ENCODE measurements at places on chromosomes 11 and 22. TPM values are rescaled to one million over a fixed set of nuclear protein-coding genes. Genes with fewer than 3 reads are reported as not detected.
A peak's percentile ranks its signal among the peaks of the same experiment; 100 is the strongest.

DNA sequence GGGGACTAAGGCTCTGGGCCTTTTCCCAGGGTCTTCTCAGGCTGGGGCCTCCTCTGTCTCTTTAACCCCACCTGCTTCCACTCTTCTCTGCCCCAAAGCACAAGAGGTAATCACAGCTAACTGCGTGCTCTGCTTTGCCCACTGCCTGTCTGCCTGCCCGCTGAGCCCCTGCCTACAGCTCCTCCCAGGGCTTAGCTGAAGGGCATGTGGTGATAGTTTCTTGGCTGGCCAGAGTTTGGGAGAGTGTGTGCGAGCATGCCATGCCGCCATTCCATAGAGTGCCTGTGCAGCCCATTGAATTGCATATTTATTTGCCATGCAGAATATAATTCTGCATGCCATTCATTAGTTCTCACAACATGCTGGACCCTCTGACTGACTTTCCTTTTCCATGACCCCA is 32.5 kb downstream of the PHLDB1 start:
- H3K36me3 ChIP-seq, result peaks cover 5% of the 10 kb centered on the region
- peaks cover 40% of the 10 kb centered on the region for H3K4me1 ChIP-seq
- peak overlapping the region; percentile 2 for H3K27ac ChIP-seq

TP53I11 gene
- 15.3 TPM for total RNA-seq

GRCh38 chr22:21926728-21927127 is 25.9 kb downstream of the PPM1F start:
- H3K4me3 ChIP-seq, result no peak overlapping the region
- peaks cover 35% of the 10 kb centered on the region for H3K36me3 ChIP-seq
- no peak for DNase-seq
- no peaks in the 10 kb centered on the region for H3K27me3 ChIP-seq
- no peaks in the 10 kb centered on the region for H3K4me1 ChIP-seq

DNA sequence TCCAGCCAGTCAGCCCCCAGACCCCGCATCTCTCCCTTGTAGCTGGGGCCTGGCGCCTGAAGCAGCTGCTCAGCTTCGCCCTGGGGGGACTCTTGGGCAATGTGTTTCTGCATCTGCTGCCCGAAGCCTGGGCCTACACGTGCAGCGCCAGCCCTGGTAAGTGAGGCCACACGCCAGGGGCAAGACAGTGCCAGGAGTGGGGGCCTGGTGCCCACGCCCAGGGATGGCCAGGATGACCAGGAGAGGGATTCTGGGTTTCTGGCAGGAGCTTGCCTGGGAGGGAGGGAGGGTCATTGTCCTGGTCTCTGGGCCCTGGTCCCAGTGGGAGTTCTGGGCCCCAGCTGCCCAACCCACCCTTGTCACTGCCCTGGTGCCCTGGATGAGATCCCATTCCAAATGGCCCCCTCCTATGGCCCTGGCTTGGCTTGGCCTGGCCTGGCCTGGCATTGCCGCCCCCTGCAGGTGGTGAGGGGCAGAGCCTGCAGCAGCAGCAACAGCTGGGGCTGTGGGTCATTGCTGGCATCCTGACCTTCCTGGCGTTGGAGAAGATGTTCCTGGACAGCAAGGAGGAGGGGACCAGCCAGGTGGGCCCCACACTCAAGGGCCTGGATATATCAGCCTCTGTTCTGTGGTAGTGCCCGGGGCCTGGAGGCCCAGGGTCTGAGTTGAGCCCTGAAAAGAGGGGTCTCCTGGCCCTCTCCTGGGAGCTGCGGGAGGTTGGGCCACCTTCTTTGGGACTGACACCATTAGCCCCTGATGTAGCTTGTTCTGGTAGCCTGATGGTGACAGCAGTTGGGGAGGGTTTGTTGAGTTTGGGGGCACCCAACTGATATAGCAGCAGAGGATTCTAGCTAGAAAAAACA is 3.7 kb downstream of the SLC39A13 start:
- no peak overlapping the region for H3K27ac ChIP-seq
- DNase-seq, result no peak

DNA sequence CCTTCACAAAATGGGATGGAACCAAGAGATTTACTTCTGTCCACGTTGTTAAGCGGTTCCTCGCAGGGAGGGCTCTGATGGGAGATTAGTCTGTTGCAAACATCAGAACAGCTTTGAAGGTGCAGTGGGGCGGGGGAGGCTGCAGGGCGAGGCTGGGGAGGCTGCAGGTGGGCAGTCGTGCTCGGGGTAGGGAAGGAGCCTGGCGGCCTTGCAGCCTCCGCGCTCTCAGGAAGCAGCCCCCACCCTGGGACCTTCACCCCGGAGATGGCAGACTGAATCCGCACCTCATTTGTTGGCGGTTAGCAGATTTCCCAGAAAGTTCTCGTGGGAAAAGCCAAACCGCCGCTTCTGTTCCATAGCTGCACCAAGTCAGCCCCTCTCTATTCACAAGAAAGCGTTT is 237.3 kb downstream of the BRD1 start:
- DNase-seq, result no peak
- no peaks in the 10 kb centered on the region for H3K27me3 ChIP-seq
- no peak overlapping the region for H3K27ac ChIP-seq
- H3K4me1 ChIP-seq, result no peaks in the 10 kb centered on the region
- no peaks in the 10 kb centered on the region for H3K36me3 ChIP-seq

DNA sequence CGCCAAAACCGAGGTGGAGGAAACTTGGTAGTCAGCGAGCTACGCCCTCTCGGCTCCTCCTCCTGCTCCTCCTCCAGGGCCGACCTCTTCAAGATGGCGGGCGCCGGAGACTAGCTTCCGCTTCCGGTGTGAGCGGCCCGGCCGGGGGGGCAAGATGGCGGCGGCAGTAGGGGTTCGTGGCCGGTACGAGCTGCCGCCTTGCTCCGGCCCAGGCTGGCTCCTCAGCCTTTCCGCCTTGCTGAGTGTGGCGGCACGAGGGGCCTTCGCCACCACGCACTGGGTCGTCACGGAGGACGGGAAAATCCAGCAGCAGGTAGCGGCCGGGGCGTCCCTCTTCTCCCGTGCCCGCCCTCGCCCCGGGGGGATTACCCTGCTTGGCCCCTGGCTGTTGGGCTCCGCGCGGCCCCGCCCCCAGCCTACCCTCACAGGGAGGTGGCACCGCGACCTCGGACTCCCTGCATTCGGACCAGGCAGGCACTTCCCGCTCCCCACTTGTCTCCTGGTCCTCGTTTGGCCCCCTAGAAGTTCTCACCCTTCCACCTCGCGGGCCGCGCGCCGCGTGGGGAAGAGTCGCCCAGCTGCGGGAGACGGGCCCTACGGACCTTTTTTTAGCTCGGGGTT is at the start of gene TTC17:
Gene TTC17, plus strand, starts transcription at position 120 of the 621 bp plus-strand sequence. Its CDS starts 35 bp downstream, at position 155.
- peak within 1 kb of the TSS; percentile 98 for H3K4me3 ChIP-seq
- DNase-seq, result peak; percentile 91
- H3K36me3 ChIP-seq, result no peaks in the 10 kb centered on the region
- peaks cover 19% of the 10 kb centered on the region for H3K4me1 ChIP-seq

DNA sequence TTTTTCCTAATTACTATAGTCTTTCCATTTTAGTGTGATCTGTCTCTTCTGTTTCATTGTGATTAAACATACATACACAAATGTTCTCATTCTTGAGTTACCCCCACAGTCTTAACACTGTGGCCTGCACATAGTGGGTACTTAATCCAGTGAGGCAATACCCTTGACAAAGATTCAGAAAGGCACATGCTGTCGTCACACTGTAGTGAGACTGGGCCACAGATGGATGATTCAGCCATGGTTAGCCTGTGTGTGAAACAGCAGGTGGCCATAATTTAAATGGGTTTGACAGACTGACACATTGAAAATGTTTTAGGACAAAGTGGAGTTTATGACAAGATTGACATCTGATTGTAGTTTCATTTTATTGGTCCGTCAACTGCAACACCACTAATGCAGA is 313.1 kb downstream of the C11orf87 start:
- no peaks in the 10 kb centered on the region for H3K27me3 ChIP-seq
- H3K27ac ChIP-seq, result no peak overlapping the region

DNA sequence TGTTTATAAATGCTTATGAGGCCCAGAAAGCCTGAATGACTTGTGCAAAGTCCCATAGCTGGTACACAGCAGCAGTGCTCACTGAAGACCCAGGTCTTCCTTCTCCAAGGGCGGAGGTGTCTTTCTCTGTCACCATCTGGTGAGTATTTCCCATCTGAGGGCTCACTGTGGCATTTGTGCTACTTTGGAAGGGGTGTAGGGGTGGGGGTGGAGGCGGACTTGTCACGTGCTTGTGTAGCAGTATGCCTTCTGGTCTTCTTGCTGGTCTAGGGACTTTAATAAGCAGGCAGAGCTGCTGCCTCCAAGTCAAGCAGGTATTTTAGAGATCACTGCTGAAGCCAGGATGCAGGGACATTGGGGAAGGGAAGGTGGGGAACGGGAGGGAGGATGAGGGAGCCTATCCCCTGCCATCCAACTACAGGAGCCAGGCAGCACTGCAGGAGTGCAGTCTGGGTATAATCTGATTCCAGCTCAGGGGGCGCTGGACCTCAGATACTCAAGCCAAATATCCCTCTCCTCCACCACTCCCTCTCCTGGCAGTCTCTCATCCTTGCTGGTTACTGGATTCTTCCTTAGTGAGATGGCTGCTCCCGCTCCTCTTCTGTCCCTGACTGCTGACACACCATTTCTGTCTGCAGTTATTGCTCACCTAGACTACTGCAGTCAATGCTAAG is 3.4 kb downstream of the ABCC8 start:
- no peaks in the 10 kb centered on the region for H3K4me1 ChIP-seq
- DNase-seq, result no peak
- H3K27ac ChIP-seq, result no peak overlapping the region
- no peaks in the 10 kb centered on the region for H3K27me3 ChIP-seq
- H3K4me3 ChIP-seq, result no peak overlapping the region

PLA2G6 gene
- total RNA-seq, result 9.1 TPM

DNA sequence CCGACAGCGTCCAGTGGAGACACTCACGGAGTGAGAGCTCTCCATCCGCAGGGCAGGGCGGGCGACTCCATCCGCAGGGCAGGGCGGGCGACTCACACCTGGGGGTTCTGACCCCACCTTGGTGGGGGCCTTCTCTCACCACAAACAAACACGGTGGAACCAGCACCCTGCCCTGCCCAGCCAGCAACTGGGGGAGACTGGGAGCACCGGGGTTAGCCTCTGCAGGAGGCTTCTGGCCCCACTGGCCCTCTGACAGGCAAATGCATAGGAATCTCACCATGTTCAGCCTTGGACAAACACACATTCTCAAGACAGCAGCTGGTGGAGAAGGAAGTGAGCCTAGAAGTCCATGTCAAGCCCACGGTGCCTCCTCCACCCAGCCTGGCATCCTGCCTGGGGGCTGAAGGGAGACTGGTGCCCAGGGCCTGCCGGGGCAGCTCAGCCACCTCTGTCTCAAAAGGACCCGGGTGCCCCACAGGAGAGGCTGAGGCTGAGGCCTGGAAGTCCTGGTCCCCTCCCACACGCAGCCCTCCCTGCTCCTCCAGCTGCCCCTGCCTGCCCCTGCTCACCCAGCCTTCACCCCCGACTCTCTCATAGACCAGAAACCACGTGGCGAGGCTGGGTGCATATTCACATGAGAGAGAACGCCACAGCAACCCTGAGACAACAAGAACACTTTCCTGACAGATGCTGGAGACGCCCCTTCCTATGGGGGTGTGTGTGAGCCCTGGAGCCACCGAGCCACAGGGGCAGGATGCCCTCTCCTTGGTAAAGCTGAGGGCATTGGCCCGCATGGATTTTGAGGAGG is 98.4 kb upstream of the B3GAT1 start:
- DNase-seq, result no peak
- no peaks in the 10 kb centered on the region for H3K36me3 ChIP-seq
- no peak overlapping the region for H3K4me3 ChIP-seq
- no peaks in the 10 kb centered on the region for H3K4me1 ChIP-seq
- no peak overlapping the region for H3K27ac ChIP-seq

- no peak overlapping the region for H3K27ac ChIP-seq
- H3K36me3 ChIP-seq, result peaks cover 38% of the 10 kb centered on the region
- no peak for DNase-seq
Observed at GRCh38 chr11:66259225-66259624, 9.2 kb upstream of the RAB1B start.

DNA sequence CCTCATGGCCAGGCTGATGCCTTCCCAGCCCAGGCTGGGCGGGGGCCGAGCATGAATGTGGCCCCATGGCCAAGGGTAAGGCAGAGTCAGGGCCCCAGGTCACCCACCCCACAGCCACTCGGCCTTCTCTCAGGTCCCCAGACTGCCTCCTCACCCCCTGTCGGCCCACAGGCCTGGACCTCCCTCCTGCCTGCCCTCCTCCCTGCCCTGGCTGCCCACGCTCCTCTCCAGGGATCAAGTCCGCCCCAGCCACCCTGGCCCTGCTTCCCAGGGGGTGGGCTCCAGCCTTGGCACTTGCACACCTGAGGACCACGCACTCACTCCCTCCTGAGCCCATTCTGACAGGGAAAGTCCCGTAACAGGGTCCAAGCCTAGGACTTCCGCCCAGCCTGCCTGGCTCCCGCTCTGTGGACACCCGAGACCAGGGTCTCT is 37.8 kb upstream of the TH start:
- peaks cover 3% of the 10 kb centered on the region for H3K27me3 ChIP-seq
- no peaks in the 10 kb centered on the region for H3K36me3 ChIP-seq
- no peaks in the 10 kb centered on the region for H3K4me1 ChIP-seq
- no peak overlapping the region for H3K27ac ChIP-seq
- no peak overlapping the region for H3K4me3 ChIP-seq

GRCh38 chr11:123231256-123231655 is 36.2 kb upstream of the CLMP start:
- DNase-seq, result no peak
- H3K36me3 ChIP-seq, result no peaks in the 10 kb centered on the region
- no peak overlapping the region for H3K27ac ChIP-seq

DNA sequence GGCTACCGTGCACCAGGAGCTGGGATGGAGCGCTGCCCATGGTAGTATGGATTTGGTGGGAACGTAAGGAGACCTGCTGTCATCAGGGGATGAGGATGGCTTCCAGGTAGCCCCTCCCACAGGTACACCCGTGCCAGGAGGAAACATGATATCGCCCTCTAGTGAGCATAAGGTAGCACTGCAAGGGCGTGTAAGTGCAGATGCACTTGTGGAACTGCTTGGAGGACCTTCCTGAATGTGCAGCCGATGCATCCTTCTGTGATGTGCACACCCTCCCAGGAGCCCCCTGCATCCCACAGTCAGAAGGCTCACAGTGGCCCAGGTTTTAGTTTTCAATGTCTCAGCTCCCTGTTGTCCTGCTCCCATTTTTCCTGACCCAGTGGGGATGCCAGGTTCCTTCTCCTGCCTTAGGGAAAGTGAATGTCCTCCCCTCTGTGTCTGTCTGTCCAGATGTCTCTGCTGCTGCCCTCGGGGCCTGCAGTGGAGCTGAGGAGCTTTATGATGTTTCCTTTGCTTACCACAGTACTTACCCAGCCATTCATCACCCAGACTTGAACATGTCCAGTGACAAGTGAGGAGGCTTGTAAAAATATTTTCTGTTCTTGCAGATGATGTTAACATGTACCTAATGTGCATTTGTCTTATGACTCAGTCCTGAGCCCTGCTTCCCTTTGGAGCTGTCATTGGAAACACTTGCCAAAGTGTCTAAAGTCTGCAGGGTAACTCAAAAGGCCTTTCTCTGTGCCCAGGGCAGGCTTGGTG is 49.2 kb downstream of the DBX1 start:
- H3K27ac ChIP-seq, result no peak overlapping the region
- no peaks in the 10 kb centered on the region for H3K27me3 ChIP-seq
- H3K4me3 ChIP-seq, result no peak overlapping the region
- peaks cover 8% of the 10 kb centered on the region for H3K36me3 ChIP-seq
- H3K4me1 ChIP-seq, result peaks cover 8% of the 10 kb centered on the region

GRCh38 chr11:70586261-70587074 is 188.1 kb downstream of the CTTN start:
- H3K27me3 ChIP-seq, result no peaks in the 10 kb centered on the region
- no peaks in the 10 kb centered on the region for H3K36me3 ChIP-seq
- H3K27ac ChIP-seq, result no peak overlapping the region
- H3K4me3 ChIP-seq, result no peak overlapping the region
- DNase-seq, result no peak
- H3K4me1 ChIP-seq, result no peaks in the 10 kb centered on the region

TSPAN32 gene
- total RNA-seq, result not detected

GAS2L1 gene
- total RNA-seq, result 8.2 TPM
